Sciatic nerve (tissue), 2 donors: ENCODE measurements at places on chromosomes 12 and 14. TPM values are rescaled to one million over a fixed set of nuclear protein-coding genes. Genes with fewer than 3 reads are reported as not detected.

DNA sequence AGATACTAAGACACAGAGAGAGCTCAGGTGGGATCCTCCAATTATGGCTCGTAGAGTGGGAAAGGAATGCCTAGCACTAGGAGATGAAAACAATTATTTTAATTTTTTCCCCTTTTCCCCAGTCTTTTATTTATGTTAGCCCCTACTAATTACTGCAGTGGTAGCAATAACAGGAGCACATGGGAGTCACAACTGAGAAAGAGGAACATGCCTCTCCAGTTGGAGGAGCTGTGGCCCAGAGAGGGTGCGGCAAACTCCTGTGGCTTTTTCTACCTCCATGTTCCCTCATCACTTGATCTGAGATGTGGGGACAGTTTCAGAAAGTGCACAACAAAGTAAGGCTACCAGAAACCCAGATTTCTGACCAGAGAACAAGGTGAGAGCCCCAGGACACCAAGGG is 25.9 kb upstream of the POC1B start:
- no peak for DNase-seq

Gene OVCH1
- 4.9 TPM for total RNA-seq

Gene TAS2R20
- 4.6 TPM for total RNA-seq

Gene RAD51AP1
- total RNA-seq = 1.4 TPM

DNA sequence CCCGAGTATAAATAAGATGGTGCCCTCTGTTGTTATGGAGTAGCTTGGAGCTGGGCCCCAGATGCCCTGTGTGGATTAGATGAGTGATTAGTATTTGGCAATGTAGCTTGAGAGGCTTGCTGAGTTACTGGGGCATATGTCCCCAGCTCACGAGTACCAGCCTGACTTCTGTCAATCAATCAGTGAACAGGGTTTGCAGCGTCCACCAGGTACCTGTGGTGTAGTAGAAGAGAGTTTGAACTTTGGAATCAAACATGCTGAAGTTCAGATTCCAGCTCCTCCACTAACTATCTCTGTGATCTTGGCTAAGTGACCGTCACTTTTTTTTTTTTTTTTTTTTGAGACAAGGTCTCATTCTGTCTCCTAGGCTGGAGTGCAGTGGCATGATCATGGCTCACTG is 11.6 kb upstream of the TCL1B start:
- DNase-seq = no peak

GRCh38 chr12:38664661-38665269 is 240.6 kb downstream of the CPNE8 start:
- DNase-seq = no peak

DNA sequence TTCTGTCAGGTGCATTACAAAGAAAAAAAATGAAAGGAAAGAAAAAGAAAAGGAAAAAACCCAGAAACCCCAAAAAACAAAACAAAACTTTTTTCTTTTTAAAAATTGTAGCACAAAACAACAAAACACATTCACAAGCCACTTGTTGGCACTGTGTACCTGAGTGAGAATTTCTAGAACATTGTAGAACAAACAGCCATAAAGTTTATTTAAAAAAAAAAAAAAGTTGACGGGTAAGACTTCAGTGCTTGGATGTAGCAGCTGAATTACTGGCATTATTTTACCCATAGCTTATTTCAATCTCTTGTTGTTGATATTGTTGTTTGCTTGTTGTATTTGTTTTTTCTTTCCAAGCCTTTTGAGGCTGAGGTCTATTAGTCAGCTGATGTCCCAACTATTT is 415.8 kb downstream of the SOX5 start:
- DNase-seq = no peak

DNA sequence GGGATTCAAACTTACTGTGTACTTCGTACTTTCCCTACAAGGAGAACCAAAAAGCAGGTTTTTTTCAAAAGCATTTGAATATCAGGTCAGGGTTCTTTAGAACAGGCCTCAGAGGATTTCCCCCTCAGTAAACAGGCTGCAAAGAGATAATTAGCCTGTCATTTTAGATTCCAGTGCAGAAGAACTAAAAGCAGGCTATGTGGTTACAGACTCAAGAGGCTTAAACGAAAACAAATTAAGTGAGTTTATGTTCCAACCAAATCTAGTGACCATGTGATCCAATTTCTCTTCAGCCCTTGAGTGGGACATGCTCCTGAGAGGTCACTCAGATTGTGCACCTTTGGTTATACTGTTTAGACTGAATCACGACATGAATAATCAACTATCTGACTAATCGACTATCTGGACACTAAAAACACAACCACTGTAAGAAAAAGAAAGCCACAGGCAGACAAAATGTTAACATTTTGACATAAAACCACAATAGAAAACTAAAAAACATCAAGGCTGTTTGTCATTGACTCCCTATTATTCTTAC is 4.5 kb downstream of the TMED8 start:
- DNase-seq = no peak

- DNase-seq = no peak
Observed at GRCh38 chr12:49928471-49928870, 22.1 kb upstream of the AQP2 start.

DNA sequence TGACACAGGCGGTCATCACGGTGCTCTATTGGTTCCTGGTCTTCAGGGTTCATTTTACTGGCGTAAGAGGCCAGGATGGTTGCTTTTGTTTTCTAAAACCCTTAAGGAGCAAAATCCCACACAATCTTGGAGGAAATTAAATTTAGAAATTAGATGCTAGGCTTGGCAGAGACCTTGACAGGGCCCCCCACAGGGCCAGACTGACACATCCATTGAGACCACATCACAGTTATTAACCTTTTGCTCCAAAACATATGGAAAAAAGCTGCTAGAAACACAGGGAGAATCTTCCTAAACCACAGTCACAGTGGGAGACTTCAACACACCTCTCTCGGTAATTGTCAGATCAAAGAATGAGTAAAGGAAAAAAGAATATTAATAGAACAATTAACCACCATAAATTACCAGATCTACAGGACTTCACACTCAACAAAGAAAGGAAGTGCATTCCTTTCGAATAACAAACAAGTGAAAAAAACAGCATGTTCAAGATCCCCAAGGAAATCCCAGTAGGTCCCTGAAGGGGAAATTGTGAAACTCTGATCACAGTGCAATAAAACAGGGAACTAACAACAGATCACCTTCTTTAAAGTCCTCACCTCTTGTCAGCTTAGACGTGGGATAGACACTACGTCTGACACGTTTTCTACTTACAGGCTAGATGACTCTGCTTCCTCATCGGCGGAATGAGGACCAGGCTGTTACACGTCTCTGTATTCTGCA is 40.2 kb upstream of the TMEM179 start:
- no peak for DNase-seq

- no peak for DNase-seq
Observed at GRCh38 chr12:638953-639557, 24.2 kb downstream of the NINJ2 start.

DNA sequence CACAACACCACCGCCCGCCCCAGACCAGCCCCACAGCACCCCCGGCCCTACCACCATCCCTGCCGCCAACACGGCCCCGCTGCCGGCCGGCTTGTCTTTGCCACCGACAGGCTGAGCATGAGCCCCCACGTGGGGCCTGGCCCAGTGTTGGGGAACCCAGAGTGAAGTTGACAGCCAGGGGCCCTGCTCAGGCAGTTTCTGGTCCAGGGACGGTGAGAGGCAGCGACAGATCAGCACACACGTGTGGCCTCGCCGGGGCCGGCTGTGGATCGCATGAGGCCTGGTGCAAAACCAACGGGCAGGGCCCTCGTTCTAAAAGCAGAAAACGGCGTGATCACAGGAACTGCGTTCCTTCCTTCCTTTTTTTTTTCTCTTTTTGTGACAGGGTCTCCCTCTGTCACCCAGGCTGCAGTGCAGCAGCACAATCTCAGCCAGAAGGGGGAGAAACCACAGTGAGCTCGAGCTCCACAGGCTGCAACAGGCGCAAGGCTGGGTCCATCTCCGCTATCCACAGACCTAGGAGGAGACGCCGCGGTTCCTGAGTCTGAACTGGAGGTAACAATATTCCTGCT is 50.5 kb upstream of the FBRSL1 start:
- no peak for DNase-seq

DNA sequence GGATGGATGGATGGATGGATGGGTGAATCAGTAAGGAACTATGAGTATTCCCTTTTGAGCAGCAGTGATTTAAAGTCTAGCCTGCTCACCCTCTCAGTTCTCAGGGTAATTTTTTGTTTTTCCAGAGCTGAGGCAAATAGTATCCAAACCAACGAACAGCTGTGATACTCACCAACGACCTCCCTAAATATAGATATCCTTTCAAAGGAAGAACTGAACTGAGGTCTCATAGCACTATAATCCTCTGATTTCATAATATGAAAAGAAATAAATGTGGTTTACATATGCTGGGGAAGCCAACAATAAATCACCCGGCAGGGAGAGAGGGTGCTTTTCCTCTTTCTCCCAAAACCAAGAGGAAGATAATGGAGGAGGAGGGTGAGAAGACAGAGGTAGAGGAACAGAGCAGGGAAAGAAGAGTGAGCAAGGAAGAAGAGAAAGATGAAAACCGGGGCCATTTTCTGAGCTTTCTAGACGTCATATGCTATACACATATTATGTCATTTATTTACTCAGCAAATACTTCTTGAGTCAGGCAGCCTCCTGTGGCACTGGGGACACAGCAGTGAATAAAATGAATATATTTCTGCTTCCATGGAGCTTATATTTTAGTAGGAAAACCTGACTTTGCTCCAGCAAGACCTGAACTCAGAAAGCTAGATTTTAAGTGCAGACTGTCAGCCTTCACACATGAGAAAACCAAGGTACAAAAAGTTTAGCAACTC is 710.7 kb upstream of the TBX3 start:
- no peak for DNase-seq

DNA sequence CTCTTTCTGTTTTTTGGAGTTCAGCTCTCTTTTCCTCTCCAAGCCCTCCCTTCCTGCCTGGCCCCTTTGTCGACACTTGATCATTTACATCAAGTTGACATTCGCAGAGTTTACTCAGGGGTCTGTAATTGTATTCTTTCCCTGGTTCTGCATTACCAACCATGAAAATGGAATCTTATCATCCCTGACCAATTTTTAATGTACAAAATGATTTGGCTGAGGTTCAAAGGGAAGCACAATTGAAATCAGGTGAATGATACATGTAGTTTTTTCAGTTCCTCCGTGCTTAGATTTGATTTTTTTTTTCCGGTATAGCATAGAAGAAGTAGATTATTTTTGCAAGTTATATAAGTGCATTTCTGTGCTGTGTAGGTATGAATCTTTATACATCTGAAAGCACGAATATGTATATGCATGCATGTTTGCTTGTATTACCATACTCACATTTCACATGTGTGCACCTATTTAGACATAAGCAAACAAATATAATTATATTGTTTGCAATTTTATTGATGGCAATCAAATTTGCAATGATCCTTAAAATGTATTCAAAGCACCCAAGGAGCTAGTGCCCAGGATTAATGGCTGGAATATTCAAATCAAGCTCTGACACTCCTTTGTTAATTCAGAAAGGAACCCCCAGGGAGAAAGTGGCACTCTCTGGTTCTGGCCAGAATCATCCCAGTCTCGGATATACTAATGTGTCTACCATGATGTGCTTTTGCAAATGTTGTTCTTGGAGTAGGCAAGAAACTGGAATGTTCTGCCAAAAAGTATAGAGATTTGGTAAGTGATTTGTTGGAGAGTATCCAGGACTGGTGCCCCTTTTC is 189.3 kb downstream of the VRK1 start:
- no peak for DNase-seq

- no peak for DNase-seq
Observed at GRCh38 chr14:52891800-52892199, 59.0 kb downstream of the FERMT2 start.

DNA sequence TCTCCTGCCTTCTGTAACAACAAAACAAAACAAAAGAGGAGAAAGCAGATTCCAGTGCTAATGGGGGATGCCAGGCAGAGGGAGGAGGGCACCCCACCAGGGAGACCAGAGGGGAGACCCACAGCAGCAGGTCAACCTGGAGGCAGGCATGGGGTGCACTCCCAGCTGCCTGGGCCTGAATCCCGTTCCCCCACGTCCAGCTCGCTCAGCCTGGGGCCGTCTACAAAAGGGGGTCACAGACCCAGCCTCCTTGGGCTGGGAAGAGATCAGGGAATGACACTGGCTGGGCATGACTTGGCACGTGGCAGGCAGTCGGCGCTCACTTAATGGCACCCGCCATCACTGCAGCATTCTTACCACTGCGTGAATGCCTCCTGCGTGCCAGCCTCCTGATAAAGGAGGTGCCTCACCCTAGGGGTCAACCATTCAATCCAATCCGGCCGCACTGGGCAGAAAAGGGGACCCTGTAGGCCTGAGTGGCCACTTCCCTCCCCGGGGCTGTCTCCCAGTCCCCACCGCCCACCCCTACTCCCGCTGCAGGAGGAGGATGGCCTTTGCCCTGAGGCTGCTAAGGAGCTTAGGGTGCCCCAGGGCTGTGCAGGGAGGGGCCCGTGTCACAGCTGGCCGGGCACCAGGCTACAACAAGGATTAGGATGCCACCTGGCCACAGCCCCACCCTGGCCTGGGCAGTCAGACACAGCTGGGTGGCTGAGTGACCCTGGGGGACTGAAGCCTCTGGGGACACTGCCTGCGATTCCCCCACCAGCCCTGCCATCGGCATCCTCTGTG is 87.5 kb downstream of the NCOR2 start:
- no peak for DNase-seq

Gene WDHD1
- 3.1 TPM for total RNA-seq

Gene KRT78
- not detected for total RNA-seq

DNA sequence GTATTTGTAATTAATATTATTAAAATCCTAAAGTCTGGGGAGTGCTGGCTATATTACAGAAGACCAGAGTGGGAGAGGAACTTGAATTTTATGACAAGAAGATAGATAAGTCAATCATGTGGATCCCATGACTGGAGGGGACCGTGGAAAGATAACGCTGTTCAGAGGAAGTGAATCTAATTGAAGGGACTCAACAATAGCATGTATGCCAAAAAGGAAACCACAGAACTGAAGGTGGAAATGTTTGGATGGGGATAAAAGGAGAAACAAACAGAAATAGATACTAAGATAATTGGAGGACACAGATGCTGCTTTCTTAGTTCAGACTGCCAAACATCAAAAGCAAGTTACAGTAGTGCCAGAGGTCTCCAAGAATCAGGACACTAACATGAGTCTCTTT is 21.1 kb downstream of the OR6J1 start:
- DNase-seq = no peak

DNA sequence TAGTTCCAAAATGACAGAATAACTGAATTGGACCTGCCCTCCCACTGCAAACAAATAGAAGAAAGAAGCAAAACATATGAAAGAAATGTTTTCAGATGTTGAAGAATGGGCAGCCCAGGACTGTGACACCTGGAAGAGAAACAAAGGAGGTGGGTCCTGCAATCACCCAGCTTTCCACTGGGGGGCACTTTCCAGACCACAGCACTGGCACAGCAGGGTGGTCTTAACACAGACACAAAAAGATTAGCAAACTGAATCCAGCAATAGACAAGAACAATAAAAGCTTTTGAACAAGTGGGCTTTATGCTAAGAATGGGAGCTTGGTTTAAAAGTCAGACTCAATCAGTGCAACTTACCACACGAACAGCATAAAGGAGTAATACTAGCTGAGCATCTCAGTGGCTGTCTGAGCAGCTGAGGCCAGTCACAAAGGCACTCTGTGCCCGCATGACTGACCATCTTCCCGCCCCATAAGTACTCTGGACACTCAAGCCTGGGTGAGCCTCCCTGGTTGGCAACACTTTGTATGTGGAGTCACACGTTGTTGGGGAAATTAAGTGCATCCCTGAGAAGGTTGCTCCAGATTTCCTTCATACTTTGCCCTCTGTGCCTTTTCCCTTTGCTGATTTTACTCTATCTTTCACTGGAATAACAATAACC is 27.7 kb downstream of the JKAMP start:
- no peak for DNase-seq
